ENCODE measurements at places on chromosomes 6 and 20. TPM values are rescaled to one million over a fixed set of nuclear protein-coding genes. Genes with fewer than 3 reads are reported as not detected.

DNA sequence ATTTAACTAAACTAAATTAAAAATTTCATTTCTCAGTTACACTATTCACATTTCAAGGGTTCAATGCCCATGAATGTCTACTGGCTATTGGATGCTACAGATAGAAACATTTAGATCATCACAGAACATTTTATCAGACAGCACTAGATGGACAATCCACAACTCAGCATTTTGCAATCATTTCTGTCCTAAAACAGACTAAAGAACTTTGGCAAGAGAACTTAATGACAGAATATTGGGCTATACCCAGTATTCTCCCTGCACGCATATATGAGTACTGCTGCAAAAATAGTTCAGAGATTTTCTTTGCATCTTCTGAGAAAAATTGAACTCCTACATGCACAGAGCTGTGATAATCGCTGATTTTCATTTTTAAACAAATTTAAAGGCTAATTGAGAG, 36.1 kb upstream of the FBXO30 start:
- peaks cover 26% of the 10 kb centered on the region for H3K4me1 ChIP-seq
- no peak overlapping the region for H3K27ac ChIP-seq
- H3K27me3 ChIP-seq, result no peaks in the 10 kb centered on the region
- no peaks in the 10 kb centered on the region for H3K36me3 ChIP-seq
- no peak for DNase-seq

DNA sequence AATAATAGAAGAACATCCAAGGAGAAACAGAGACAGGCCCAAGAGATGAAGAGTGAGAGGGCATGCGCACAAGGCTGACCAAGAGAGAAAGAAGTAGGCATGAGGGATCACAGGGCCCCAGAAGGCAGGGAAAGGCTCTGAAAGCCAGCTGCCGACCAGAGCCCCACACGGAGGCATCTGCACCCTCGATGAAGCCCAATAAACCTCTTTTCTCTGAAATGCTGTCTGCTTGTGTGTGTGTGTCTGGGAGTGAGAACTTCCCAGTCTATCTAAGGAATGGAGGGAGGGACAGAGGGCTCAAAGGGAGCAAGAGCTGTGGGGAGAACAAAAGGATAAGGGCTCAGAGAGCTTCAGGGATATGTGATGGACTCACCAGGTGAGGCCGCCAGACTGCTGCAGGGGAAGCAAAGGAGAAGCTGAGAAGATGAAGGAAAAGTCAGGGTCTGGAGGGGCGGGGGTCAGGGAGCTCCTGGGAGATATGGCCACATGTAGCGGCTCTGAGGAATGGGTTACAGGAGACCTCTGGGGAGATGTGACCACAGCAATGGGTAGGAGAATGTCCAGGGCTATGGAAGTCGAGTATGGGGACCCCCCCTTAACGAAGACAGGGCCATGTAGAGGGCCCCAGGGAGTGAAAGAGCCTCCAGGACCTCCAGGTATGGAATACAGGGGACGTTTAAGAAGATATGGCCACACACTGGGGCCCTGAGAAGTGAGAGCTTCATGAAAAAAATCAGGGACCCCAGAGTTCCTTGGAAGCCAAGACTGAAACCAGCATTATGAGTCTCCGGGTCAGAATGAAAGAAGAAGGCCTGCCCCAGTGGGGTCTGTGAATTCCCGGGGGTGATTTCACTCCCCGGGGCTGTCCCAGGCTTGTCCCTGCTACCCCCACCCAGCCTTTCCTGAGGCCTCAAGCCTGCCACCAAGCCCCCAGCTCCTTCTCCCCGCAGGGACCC, 981 bp upstream of the TNF start:
- no peak for DNase-seq
- H3K27me3 ChIP-seq, result peaks cover 8% of the 10 kb centered on the region
- H3K4me1 ChIP-seq, result peaks cover 13% of the 10 kb centered on the region
- no peaks in the 10 kb centered on the region for H3K36me3 ChIP-seq
- H3K27ac ChIP-seq, result no peak overlapping the region

- no peak for DNase-seq
- H3K4me3 ChIP-seq, result no peak overlapping the region
- H3K27me3 ChIP-seq, result peaks cover 6% of the 10 kb centered on the region
- H3K4me1 ChIP-seq, result peaks cover 8% of the 10 kb centered on the region
Observed at GRCh38 chr6:84758486-84758885, 5.9 kb downstream of the TBX18 start.

GRCh38 chr6:167907837-167908681, 81.3 kb downstream of the AFDN start:
- H3K27me3 ChIP-seq, result peaks cover 3% of the 10 kb centered on the region
- no peak overlapping the region for H3K27ac ChIP-seq
- peaks cover 26% of the 10 kb centered on the region for H3K36me3 ChIP-seq
- no peaks in the 10 kb centered on the region for H3K4me1 ChIP-seq
- no peak for DNase-seq
- no peak overlapping the region for H3K4me3 ChIP-seq

- no peak for DNase-seq
- H3K4me1 ChIP-seq, result peaks cover 6% of the 10 kb centered on the region
- H3K36me3 ChIP-seq, result no peaks in the 10 kb centered on the region
- no peaks in the 10 kb centered on the region for H3K27me3 ChIP-seq
- H3K4me3 ChIP-seq, result no peak overlapping the region
Observed at GRCh38 chr20:59320854-59321647, 20.6 kb downstream of the EDN3 start.

DNA sequence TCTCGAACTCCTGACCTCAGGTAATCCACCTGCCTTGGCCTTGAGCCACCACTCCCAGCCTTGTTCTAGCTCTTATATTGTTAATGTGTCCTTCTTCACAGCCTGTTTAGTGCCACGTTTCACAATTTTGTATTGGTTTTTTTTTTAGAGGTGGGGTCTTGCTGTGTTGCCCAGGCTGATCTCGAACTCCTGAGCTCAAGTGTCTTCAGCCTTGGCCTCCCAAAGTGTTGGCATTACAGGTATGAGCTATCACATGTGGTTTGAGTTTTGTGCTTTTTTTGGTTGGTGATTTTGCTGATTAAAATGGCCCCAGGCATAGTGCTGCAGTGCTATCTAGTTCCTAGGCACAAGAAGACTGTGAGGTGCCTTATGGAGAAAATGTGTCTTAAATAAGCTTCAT, 5.9 kb upstream of the CSTL1 start:
- DNase-seq, result no peak
- H3K27me3 ChIP-seq, result no peaks in the 10 kb centered on the region
- no peak overlapping the region for H3K27ac ChIP-seq
- H3K4me3 ChIP-seq, result no peak overlapping the region
- peaks cover 14% of the 10 kb centered on the region for H3K4me1 ChIP-seq

TMC2 gene
- not detected for total RNA-seq

ELOVL2 gene
- total RNA-seq, result 0.31 TPM
